Renal cortical epithelial cell (primary cell): ENCODE measurements at places on chromosomes 7 and 10. TPM values are rescaled to one million over a fixed set of nuclear protein-coding genes. Genes with fewer than 3 reads are reported as not detected.

Gene MORN4
- total RNA-seq: 1.7 and 3.5 TPM in 2 replicates

Gene SEM1
- total RNA-seq: 19.6 and 30.1 TPM in 2 replicates

Gene SPDYE5
- 0.10 and 0.35 TPM in 2 replicates for total RNA-seq

Gene ADAP1
- 4.8 and 22.4 TPM in 2 replicates for total RNA-seq

Gene PGAM2
- 0.15 TPM in 1 of 2 replicates, not detected in the other for total RNA-seq

Gene HGF
- total RNA-seq: 0.15 and 0.17 TPM in 2 replicates

Gene MNX1
- total RNA-seq: 0.55 and 0.87 TPM in 2 replicates

Gene GFRA1
- total RNA-seq: 112 and 135 TPM in 2 replicates

Gene OSBPL3
- total RNA-seq: 42.7 and 43.8 TPM in 2 replicates

Gene ATP5MK
- 165 and 623 TPM in 2 replicates for total RNA-seq

Gene HPSE2
- total RNA-seq: not detected in 2 replicates

Gene PRLHR
- total RNA-seq: not detected in 2 replicates

Gene FAM53B
- total RNA-seq: 15.5 and 20.4 TPM in 2 replicates

Gene FRAT1
- total RNA-seq: 0.52 and 3.5 TPM in 2 replicates

Gene GTF2IRD2
- total RNA-seq: 1.4 and 6.4 TPM in 2 replicates

Gene GDF2
- total RNA-seq: not detected in 2 replicates

Gene ERVW-1
- not detected in 2 replicates for total RNA-seq

Gene TMEM176A
- 0.35 TPM in 1 of 2 replicates, not detected in the other for total RNA-seq

Gene CTAGE6
- 1.0 TPM in 1 of 2 replicates, not detected in the other for total RNA-seq

Gene TMEM140
- total RNA-seq: 4.3 and 29.3 TPM in 2 replicates

Gene RBM33
- total RNA-seq: 12.9 and 47.3 TPM in 2 replicates

Gene ZWINT
- total RNA-seq: 11.3 and 27.6 TPM in 2 replicates

Gene ZNF487
- 4.2 and 8.3 TPM in 2 replicates for total RNA-seq

Gene CCL26
- not detected in 2 replicates for total RNA-seq

Gene HOGA1
- total RNA-seq: 72.3 and 121 TPM in 2 replicates

Gene PWWP2B
- 11.1 and 18.9 TPM in 2 replicates for total RNA-seq

Gene GNAT3
- total RNA-seq: not detected in 2 replicates

Gene FXYD4
- not detected in 2 replicates for total RNA-seq

Gene LIPF
- total RNA-seq: not detected in 2 replicates

Gene CALN1
- not detected in 2 replicates for total RNA-seq

Gene GPR26
- total RNA-seq: not detected in 2 replicates

Gene LIPK
- not detected in 2 replicates for total RNA-seq

Gene RADIL
- not detected in 2 replicates for total RNA-seq

Gene ZPBP
- total RNA-seq: 0.17 TPM in 1 of 2 replicates, not detected in the other

Gene DNAJC12
- 3.0 and 13.3 TPM in 2 replicates for total RNA-seq
